Hypothalamus (tissue), 51 donors: ENCODE measurements at places on chromosomes 4 and X.

GRCh38 chr4:118836301-118837120 is 585 bp upstream of the SEC24D start:
- peak; percentile 7 for DNase-seq

GRCh38 chr4:20629186-20630106 is 70.8 kb upstream of the PACRGL start:
- DNase-seq, result no peak

GRCh38 chrX:46710425-46710824 is 48.5 kb downstream of the SLC9A7 start:
- no peak for DNase-seq

- no peak for DNase-seq
These were observed 585.2 kb downstream of the TRAM1L1 start for GRCh38 chr4:116500225-116500624.

DNA sequence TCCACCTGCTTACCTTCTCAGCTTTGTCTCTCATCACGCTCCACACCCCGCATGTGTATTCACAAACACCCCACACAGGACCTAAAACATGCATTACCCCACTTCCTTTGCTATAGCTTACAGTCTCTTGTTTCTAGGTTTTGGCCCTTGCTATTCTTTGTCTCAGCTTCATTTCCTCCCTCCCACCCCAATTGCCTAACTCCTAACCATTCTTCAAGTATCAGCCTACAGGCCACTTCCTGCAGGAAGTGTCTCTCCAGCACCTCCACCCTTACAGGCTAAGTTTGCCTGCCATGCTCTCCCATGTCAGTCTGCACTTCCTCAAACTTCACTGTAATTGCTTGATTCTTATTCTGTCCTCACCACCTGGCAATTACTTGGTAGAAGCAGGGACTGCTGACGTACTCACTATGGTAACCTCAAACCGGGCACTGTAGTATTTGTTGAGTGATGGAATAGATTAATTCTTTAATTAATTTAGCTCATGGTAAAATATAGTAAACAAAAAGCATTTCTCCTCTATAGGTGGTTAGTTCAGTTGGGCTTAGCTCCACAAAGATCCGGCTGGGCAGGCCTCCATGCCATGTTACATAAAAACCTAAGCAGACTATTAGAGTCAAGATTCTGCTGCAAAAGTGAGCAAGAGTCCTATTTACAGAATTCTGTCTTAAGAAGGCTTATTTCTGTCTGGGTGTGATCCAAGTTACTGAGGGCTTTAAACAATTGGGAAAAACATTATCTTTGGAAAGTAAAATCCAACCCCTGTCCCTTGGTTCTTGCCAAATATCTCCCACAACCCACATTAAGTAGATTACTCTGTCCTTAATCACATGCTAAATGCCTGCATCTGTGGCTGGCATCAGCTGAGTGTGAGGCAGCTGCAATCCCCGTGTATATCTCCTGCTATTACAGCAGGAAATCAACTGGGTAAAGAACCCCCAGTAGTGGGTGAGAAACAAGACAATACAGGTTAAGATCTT is 124.7 kb upstream of the CPEB2 start:
- DNase-seq, result no peak

DNA sequence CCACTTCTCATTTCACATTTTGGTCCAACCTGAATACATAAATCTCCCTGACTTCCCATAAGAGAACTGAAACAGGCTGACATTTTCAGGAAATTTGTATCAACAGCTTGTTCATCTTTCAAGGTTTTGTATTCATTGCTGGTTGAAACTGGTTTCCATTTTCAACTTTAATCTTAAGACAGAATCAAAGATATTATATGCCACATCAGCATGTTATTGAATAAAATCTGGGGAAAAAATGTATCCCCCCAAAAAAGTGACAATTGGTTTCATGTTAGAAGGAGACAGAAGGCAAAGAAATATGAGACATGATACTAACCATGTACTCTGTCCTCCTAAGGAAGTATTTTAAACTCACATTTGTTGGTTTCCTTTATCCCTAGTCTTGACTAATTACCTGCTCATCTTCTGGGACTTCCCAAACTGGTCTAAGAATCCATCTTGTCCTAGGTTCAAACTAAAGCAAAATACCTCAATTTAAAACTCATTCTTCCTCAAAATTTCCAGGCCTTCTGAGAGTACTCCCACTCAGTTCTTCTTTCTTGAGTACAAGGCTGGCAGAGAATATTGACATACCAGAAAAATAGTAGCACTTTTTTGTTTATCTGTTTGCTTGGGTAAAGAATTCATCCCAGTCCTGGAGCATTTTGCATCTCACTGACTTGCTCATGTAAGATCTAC is 3.1 kb upstream of the ANTXR2 start:
- DNase-seq, result no peak

- peak; percentile 24 for DNase-seq
These were observed 132.9 kb downstream of the MSL3 start for GRCh38 chrX:11890836-11891514.

- no peak for DNase-seq
These were observed 622.5 kb downstream of the ANKRD50 start for GRCh38 chr4:124090021-124090420.

- DNase-seq, result no peak
These were observed 122.4 kb downstream of the AASDH start for GRCh38 chr4:56264873-56265272.

GRCh38 chrX:104122829-104123228 is 10.5 kb downstream of the ZCCHC18 start:
- DNase-seq, result no peak

DNA sequence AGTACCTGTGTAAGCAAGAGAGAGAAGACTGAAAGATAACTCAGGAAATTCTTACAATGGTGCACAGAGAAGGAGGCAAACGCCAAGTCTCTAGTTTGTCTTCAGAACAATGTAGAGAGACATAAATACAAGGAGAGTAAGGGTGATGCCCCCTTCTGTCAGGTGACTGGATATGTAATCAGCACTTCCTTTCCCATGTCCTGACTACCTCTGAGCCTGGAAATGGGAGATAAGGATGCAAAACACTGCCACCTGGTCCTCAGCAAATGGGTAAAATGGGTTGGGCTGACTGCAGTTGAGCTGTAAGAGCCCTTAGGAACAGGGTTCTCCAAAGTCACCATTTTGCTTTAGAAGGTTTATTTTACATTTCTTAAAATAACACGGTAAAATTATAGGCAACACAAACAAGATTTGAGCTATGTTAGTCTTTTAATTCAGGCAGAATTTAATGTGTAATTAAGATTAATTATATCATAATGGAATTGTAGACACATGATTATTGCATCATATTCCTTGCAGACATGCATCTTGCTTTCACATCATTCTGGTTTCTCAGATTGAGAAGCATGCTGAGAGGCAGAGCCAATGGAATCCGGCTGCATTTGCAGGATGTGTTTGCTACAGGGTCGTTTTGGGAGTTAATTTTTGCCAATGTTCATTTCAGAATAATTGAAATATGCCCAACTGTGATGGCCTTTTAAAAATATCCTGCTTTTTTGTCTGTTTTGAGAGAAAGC is 37.2 kb upstream of the ARX start:
- no peak for DNase-seq

- no peak for DNase-seq
These were observed 160.6 kb upstream of the GATB start for GRCh38 chr4:151921386-151921785.
